ENCODE measurements at places on chromosomes 1 and 21.

DNA sequence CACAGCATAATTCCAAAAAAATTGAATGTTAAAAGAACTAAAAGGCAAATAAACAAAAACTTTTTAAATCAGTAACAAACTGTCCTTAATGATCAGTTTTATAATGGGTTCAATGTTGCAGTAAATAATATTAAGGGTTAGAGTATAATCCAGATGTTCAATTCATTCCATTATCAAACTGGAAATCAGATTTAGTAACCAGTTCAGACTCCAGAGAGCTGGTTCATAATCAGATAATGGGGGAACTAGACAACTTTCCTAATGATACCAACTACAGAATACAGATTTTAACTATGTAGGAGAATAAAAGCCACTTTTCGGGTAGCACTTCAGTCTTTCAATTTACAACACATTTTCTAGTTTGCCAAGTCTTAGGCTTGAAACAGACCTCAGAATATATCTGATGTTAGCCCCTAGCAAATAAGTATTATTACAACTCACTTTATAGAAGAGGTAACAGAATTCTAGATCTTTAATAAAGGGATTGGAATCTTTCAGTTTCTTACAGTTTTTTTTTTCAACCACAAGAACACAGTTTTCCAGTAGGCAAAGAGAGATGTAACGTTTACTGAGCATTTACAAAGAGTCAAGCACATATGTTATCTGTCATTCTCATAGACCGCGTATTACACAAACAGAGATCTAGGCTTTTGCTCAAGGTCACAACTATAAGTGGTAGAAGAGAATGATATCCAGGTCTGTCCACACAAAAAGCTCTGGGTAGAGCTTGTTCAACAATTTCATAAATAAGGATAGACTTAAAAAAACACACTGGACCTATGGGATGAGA is 1.9 kb upstream of the DCAF6 start:
- peak; percentile 8 for DNase-seq

DNA sequence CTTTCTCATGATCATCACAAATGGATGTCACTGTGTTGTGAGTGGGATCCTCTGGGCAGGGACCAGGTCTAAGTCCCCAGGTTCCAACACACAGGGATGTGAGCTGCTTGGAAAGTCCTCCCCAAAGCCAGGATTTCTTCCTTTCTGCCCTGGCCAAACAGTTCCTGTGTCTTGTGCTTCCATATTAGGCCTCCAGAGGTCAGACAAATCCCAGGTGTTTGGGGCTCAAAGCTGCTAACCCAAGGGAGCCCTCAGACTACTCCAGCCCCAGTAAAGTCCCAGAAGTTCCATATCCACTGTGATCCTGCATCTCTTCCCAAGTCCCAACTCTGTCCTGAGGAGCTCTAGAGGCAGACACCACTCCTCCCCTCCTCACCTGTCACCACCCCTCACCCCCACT is 27.7 kb upstream of the MAGOH start:
- no peak for DNase-seq

- DNase-seq = no peak
These were observed 143.2 kb upstream of the EDN2 start for GRCh38 chr1:41627491-41628280.

- DNase-seq = peak; percentile 37
These were observed 178.1 kb downstream of the SLC45A1 start for GRCh38 chr1:8495928-8496401.

DNA sequence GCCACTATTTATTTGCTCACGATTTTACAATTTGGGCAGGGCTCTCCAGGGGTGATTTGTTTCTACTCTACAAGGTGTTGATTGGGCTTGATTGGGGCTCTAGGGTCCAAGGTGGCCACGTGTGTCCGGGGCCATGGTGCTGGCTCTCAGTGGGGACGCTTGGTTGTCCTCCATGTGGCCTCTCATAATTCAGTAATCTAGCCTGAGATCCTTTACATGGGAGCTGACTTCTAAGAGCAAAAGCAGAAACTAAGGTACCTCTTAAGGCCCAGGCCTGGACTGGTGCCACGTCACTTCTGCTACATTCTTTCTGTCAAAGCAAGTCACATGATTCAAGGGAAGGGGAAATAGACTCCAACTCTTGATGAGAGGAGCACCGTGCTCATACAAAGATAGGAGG is 8.1 kb upstream of the PSRC1 start:
- peak; percentile 5 for DNase-seq

DNA sequence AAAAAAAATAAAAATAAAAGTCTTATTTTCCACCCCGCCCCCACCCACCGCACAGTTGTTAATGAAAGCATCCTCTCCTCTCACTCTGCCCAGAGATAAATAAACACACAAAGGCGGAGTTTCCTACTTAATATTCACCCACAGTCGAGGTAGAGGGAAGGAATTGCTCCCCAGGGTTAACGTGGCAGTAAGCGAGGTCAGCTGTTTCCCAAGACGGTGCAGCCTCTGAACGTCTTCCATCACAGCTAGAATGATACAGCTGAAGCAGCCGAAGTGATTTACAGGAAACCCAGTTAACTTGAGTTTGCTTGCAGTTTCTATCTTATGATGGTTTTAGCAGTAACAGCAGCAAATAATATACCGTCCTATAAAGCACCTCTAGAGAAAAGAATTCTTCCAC is 283.9 kb downstream of the PBX1 start:
- DNase-seq = no peak

DNA sequence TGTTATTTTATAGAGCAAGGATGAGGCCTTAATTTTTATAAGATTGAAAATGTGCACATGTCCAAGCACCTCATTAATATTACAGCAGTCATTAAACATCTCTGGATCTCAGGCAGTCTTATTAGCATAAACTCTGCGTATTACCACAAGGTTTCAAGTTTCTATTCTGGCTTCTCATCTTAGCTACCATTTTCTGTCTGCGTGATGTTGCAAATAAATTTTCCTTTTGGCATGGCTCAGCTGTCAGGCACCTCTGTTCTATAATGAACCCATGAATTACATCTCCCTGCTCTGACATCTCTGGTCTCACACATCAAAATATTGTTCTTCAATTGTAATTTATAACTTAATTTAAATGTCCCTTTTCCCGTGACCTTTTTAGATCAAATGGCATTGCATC is 156.5 kb downstream of the SLC45A1 start:
- DNase-seq = no peak
